ENCODE measurements at places on chromosomes 2 and 18.

DNA sequence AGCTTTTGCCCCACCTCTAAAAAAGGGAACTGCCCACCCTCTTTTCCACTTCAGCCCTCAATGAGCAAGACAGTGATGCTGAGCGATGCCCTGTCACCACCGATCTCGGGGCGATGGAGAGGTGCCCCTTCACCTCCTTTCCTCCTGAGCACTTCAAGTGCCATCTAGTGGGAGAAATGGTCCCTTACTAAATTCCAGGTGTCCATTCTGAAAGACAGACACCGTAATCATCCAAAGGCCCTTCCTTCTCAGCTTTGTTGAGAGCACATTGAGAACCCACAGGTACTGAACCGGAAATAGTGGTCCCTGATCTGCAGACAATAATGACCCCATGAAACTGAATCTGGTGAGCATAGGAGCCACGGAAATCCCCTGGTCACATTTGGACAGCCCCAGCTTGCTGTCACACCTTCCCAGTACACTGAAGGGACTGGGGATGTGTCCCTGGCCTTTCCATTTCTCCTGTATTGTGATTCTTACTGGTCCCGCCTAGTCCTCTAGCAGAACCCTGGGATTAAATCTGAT is 38.5 kb downstream of the KCTD18 start:
- DNase-seq, result no peak

DNA sequence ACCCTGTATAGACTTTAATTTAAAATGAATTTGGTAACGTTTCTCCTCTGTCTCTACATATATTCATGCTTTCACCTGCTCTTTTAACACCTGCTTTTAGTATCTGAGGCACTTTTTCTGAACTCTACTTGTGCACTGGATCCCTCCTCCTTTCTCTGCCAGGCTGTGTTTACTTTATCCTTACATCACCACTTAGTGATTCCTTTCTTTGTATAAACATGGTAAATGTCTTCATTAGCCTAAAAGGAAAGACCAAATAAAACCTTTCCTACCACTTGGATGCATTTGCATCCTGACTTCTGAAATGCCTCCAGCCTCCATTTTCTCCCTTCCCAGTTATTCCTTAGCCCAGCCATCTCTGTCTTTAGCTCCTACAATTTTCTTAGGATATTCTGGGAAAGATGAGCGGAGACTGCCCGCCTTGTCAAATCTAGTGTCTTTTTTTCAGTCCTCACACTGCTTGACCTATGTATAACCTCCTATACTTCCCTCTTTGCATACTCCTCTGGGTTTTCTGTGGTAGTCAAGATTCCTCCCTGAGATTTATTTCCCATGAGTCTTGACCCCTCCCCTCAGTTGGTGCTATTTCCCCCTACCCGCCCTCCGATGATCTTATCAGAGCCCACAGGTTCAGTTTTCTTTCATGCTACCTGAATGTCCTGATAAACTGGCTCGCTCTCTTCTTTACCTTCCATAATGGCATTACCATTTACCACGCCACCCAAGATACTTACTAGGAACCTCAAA is 44.8 kb downstream of the REL start:
- no peak for DNase-seq

GRCh38 chr2:178804791-178805190 is 2.4 kb downstream of the TTN start:
- peak; percentile 16 for DNase-seq

GRCh38 chr18:74281011-74281979 is 10.5 kb downstream of the CYB5A start:
- no peak for DNase-seq

DNA sequence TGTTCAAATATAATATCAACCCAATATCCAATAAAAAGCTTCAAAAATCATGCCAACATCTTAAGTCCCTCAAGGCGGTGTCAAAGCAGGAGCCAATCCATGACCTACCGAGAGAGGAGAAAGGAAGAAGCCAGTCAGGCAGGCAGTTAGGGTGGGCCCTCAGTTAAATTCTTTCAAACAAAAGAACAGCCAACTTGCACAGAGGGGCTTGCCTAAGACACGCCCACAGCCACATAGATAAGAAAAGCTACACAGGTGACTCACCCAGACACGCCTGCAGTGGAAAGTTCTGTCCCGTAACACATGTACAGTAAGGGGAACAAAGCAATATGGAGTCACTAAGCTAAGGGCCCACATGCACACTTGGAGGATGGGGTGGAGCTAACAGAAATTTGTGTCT is 61.3 kb downstream of the SP110 start:
- no peak for DNase-seq

- DNase-seq, result no peak
Measured at GRCh38 chr2:11169333-11169732, 14.1 kb downstream of the SLC66A3 start.

- no peak for DNase-seq
Measured at GRCh38 chr2:154707994-154708575, 9.6 kb downstream of the KCNJ3 start.

GRCh38 chr18:46910856-46911255 is 6.5 kb downstream of the PIAS2 start:
- DNase-seq, result no peak

DNA sequence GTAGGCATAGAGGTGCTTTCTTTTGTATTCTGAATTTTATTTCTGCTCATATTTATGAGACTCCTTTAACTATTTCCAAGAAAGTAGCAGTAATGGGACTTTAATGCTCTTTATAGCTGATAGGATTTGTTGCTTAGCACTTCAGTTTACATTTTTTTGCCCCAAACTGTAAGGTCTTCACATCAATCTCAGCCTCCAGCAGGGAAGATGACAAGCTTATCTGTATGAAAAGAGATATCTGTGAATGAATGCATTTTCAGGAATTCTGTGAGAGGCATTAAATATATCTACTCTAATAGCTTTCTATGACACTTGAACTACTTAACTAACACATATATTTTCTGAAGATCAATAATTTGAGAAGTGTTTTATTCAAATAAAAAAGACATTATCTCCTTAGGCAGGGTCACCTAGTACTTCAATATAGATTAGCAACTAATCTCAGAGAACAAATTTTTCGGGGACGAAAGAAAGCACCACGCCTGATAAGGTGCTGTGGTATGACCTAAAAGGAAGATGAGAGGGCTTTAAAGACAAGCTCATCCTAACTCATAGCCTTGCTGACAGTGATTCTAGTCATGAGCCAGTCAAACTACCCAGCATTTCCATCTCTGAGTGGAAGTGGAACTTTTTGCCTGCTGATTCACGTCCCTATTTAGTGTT is 766.1 kb upstream of the CNTNAP5 start:
- DNase-seq, result no peak

DNA sequence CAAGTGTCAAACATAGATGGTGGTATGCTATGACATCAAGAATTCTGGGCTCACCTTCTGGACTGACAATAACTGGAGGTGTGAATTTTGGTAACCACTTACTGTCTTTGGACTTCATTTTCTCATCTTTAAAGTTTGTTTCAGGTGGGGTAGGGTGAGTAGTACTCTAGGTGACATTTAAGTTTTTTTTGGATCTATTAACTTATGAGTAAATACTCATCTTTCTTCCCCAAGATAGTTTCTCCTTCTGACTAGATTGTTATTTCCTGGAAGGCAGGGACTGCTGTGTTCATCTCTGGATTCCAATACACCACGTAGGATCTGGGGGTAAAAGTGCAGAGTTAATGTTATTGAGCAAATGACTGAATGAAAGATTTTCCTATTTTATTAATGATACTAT is 55.9 kb downstream of the ICOS start:
- DNase-seq, result no peak

DNA sequence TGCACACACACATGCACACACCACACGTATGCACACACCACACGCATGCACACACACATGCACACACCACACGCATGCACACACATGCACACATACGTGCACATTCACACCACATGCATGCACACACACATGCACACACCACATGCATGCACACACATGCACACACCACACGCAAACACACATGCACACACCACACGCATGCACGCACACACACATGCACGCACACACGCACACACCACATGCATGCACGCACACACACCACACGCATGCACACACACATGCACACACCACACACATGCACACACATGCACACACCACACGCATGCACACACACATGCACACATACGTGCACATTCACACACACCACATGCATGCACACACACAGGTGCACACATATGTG is 169.8 kb upstream of the SALL3 start:
- DNase-seq, result no peak

DNA sequence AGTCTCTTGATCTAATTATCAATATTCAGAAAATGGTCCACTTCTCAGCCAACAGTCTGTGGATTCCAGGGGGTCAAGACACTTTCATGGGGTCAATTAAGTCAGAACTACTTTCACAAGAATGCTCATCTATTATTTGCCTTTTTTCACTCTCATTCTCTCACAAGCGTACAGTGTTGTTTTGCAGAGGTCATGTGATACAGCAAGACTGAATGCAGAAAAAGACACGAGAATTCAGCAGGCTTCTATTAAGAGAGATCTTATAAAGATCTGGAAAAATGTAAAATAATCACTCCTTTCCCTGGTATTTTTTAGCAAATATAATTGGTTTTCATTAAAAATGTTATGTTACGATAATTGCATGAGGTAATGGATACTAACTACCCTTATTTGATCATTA is 8.7 kb downstream of the RPRD1A start:
- no peak for DNase-seq

DNA sequence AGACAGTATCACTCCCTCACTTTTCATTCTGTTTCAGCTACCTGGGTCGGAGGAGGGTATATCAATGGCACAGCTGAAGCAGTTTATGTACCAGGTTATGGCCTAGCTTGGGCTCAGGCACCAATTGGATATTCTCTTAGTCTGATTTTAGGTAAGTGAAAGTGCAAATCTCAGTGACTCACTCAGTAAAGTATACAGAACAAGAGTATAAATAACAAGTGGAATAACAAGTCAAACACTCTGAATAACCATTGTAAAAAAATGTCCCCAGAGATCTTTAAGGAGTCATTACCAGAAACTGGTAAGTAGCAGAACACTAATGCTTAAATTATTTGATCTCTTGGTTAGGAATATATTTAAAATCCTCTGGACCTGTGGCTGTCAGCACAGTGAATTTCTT is 5.7 kb downstream of the SLC5A7 start:
- no peak for DNase-seq

DNA sequence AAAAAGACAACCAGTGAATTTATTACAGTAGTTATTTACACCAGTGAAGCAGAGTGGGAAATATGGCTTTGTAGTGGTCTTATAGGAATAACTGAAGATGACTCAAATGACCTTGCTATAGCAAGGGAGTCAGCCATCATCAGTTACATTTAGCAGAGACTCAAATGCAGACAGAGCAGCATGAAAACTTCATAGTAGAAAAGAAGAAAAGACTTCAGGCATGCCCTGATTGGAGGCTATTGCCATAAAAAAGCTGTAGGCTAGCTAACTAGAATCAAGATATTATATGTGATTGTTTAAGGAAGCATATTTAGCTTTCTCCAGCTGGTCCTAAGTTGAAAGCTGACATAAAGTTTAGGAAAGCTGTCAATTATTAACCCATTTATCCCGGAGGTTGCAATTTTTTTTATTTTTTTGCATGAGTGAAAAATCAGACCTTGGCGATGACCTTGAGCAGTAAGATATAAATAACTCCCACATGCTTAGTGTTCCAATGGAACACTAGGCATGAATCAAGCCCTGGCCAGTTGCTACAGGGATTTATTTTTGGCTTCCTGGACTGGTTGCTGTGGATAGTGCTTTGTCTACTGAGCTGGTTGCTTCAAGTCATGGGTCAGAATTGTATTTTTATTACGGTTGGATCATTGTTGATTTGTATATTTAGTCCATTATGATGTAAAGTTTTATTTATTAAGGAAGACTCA is 675.6 kb upstream of the VRK2 start:
- DNase-seq, result no peak

Data from foreskin melanocyte (primary cell).